ENCODE measurements at places on chromosomes 11 and 22. TPM values are rescaled to one million over a fixed set of nuclear protein-coding genes. Genes with fewer than 3 reads are reported as not detected.

GRCh38 chr22:42933485-42934091 lies 76.5 kb upstream of the ARFGAP3 start:
- DNase-seq: peak; percentile 43

CABP4 gene
- 10.4 TPM for total RNA-seq

- no peak for DNase-seq
Observed at GRCh38 chr11:7485186-7486097, at the start of gene OLFML1. TSS of gene OLFML1 (plus strand) at chr11:7485506. CDS start at chr11:7485876, 370 bp downstream.

- no peak for DNase-seq
Observed at GRCh38 chr22:29790061-29790460, 22.9 kb downstream of the UQCR10 start.

OR52B2 gene
- not detected for total RNA-seq

- no peak for DNase-seq
Observed at GRCh38 chr11:63622323-63622722, 8.1 kb upstream of the PLAAT3 start.

- no peak for DNase-seq
Observed at GRCh38 chr11:62141111-62142042, 17.6 kb downstream of the INCENP start.

- DNase-seq: no peak
Observed at GRCh38 chr11:59144096-59144495, 1.4 kb downstream of the FAM111A start.

DNA sequence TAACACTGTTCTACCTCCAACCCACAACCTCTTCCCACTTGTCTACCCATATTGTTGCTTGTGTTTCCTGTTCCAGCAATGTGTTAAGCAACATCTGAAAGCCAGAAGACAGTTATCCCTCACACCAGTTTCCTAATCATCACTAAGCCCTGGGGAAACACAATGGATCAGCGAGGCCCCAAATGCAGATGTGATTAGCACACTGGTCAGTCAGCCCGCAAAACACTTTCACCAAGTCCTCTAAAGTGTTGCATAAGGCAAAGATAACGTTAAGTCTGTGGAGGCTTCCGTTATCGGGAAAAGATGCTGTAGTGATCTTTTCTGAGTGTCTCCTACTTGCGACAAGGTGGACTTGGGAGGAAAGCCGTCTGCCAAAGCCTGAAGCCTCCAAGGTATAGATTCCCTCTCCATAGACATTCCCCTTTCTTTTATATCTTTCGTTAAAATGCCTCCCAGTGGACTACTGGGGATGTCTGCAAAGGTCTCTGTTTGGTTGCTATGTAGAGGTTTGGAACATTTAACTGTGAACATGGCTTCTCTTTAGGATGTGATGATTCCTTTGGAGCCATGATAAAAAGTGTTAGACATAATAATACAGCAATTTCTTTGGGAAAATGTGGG lies at the start of gene MS4A3:
Gene MS4A3, plus strand, starts transcription at position 317 of the 621 bp plus-strand sequence. CDS start 4,496 bp downstream, outside the sequence.
- no peak for DNase-seq

GRCh38 chr11:117279711-117280376 lies 11.3 kb upstream of the BACE1-AS start:
- DNase-seq: no peak

GRCh38 chr11:60498853-60499252 lies 6.3 kb downstream of the MS4A12 start:
- peak; percentile 6 for DNase-seq

DNA sequence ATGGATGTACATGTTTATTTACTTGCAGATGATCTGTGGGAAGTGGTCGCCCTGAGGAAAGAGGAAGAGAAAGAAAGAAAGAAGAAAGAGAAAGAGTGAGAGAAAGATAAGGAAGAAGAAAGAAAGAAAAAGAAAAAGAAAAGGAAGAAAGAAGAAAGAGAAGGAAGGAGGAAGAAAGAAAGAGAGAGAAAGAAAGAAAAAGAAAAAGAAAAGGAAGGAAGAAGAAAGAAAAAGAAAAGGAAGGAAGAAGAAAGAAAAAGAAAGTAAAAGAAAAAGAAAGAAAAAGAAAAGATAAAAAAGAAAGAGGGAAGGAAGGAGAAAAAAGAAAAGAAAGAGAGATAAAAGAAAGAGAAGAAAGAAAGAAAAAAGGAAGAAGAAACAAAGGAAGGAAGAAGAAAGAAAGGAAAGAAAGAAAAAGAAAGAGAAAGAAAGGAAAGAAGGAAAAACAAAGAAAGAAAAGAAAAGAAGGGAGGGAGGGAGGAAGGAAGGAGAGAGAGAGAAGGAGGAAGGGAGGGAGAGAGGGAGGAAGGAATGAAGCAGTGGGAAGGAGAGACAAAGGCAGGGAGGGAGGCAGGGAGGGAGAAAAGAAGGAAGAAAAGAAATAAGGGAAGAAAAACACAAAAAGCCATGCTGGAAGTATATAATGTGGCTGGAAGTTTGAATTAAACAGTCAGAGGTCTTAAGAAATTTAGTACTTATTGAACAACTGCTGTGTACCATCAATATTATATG lies 976.6 kb downstream of the FAM181B start:
- no peak for DNase-seq

DNA sequence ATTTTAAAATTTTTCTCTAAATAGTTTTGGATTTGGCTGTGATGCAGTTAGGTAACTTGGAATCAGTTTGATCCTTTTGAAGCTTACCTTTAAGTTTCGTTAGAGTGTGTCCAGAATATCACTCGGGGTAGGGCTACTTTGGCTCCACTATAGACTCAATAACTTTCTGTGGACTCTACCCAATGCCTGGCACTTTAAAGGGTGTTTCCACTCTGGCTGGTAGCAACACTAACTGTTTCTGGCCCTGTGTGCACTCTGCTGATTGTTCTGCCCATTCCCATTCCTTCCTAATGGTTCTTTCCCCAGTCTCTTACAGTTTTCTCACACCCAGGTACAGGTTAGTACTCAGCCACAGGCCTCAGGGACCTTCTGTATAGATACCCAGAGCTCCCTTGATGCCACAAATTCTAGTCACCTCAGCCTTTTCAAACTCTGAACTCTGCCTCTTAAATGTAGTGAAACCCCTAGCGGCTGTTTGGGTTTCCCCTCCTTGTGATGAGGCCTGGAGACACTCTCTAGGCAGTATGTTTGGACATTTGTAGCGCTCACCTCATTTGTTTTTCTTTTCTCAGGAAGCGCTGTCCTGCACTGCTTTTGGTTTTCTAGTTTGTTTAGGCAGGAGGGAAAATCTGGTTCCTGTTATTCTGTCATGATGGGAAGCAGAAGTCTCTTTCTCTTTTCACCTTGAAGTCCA lies 16.8 kb downstream of the CUL5 start:
- DNase-seq: peak; percentile 13

- DNase-seq: no peak
Observed at GRCh38 chr11:95625164-95625900, 164.2 kb downstream of the FAM76B start.

GRCh38 chr22:36197514-36198146 lies 4.0 kb downstream of the APOL4 start:
- DNase-seq: peak; percentile 53

GRCh38 chr22:44759430-44760310 lies 7.3 kb downstream of the ARHGAP8 start:
- DNase-seq: no peak

- no peak for DNase-seq
Observed at GRCh38 chr11:31903225-31904074, 92.3 kb upstream of the PAX6 start.

DNA sequence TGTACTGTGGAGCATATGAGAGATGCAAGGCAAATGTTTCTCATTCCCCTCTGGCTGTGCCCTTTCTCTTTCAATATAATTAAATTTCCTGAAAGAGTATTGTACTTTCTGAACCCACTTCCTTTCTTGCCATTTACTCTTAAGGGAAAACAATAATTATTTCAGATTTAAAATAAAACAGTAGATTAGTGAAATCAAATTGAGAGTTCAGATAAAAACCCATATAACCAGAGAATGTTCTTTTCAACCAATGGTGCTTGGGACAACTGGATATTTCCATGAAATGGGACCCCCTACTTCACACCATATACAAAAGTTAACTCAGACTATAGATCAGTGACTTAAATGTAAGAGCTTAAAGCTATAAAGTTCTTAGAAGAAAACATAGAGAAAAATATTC lies 26.1 kb upstream of the DLAT start:
- no peak for DNase-seq

IGF2 gene
- total RNA-seq: 40.4 TPM

DNA sequence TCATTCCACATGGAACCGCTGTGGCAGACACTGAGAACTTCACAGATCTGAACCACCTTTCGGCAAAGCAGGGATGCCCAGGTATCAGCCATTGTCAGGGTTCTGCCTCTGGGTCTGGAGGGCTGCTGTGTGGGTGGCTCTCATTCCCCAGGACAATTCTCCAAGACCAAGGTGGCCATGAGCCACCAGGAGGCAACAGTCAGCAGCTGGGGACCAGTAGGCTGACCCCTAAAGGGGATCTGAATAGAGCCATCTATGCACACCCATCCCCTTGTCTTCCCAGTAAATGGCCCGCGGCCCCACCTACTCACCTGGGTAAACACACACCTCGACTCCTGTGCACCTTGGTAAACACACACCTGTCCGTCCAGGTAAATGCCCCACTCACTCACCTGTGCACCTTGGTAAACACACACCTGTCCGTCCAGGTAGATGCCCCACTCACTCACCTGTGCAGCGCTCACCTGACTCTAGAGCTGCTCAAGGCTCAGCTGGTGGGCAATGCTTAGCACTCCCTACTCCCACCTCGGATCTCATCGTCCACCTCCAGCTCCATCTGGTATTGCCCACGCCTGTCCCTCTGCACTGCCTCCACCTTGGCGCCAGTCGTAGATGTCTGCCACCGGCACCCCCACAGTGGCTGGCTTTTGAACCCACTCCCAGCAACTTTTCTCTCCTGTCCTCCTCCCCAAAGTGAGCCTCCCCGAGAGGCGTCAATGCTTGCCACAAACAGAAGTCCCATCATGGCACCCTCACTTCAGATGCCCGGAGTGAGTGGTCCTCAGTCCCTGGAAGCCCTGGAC lies 10.2 kb downstream of the SLC25A1 start:
- no peak for DNase-seq

OR52H1 gene
- not detected for total RNA-seq

ART5 gene
- total RNA-seq: not detected

DNA sequence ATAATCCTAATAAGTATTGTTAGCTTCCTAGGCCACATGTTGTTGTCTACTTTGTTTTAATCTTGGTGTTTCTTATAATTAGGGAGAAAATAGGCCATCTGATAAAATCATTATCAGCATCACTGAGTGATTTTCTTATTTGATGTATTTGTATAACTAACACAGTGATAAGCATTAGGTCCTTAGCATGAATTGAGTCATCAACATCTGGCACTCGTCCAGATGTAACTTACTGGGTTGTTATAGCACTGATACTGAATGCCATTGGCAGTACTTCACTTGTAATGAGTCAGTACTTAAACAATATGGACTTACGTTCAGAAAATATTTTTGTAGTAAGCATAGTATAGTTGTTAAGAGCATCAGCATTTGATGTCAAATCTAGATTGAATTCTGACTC lies 16.2 kb downstream of the API5 start:
- DNase-seq: no peak

- no peak for DNase-seq
Observed at GRCh38 chr11:126548581-126549550, 193.4 kb downstream of the ST3GAL4 start.

DNA sequence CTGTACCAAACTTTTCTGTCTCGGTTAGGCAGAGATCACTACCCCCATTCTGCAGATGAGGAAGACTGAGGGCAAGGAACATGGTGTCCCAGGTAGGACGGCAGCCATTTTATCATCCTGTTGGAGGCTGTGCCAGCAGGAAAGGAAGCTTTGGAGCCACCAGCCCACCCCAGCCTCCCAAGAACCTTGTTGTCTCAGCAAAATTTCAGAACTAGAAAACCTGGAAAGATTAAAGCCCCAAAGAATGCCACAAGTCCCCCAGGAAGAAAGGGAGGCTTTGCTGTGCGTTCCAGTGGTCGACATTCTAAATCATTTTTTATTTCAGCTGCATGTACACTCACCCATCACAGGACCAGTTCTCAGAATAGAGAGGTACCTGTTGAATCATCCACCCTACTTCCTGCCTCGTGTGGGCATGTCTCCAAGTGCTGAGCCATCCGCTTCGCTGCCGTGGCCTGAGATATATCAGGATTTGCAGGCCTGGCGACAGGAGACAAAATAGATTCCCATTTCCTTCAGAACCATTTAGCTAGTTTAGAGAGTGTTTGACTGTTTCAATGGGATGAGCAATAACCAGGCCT lies 13.0 kb upstream of the EIF3D start:
- peak; percentile 68 for DNase-seq

DNA sequence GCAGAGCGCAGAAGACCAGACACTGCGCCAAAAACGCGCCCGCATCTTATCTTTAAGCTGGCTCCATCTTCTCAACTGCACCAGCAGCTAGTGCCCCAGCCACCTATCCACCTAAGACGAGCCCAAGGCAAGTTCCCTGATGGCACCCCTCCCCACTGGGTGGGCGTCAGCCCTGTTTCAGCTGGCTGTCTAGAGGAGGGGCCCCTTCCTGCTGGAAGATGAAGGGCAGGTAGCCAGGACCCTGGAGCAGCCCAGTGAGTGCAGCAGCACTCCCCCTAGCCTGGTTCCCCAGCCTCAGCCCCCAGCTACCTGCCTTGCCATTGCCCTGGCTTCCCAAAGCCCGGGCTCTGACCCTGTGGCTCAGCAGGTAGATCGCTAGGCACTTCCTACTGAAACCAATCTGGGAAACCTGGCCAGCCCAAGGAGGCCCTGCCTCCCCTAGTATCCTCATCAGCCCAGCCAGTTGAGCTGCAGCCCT lies 28.3 kb downstream of the ARVCF start:
- DNase-seq: no peak

DNA sequence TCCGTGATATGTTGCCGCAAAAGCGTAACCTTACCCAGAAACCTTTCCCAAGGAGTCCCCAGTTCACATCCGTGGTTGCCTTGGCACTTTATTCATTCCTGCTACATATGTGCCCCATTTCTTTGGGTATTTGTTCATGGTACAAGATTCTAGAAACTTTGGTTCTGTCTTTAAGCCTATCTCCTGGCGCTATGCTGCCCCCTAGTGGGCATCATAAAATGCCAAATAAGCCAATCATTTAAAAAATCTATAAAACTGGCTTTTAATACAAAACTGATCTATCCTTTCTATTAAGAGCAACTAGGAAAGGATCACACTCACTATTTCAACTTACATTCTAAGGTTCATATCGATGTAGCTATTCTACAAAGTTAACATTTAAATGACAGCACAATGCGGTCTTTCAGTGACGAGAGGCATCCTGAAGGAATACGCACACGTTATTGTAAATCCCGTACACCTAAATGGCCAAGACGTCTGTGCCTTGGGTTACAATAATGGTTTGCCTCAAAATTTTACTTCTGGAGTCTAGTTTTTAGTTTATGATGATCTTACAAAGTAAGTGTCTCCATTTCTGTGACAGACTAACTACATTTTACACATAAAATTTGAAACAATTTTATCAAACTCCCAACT lies 16.2 kb downstream of the PIWIL3 start:
- peak; percentile 50 for DNase-seq

- DNase-seq: no peak
Observed at GRCh38 chr11:27118371-27118770, 77.8 kb downstream of the BBOX1 start.

MICALL1 gene
- 21.3 TPM for total RNA-seq

TP53I11 gene
- 20.0 TPM for total RNA-seq

ZC3H12C gene
- total RNA-seq: 6.6 TPM

Data from activated T-cell treated with anti-CD3 and anti-CD28 coated beads, Interleukin-2, amount 50 U/mL, for 72 hours (primary cell).